ENCODE measurements at places on chromosomes 1 and 21.
A peak's percentile ranks its signal among the peaks of the same experiment; 100 is the strongest.

- DNase-seq, result peak; percentile 40
These were observed 6.8 kb downstream of the JMJD4 start for GRCh38 chr1:227728059-227728891.

DNA sequence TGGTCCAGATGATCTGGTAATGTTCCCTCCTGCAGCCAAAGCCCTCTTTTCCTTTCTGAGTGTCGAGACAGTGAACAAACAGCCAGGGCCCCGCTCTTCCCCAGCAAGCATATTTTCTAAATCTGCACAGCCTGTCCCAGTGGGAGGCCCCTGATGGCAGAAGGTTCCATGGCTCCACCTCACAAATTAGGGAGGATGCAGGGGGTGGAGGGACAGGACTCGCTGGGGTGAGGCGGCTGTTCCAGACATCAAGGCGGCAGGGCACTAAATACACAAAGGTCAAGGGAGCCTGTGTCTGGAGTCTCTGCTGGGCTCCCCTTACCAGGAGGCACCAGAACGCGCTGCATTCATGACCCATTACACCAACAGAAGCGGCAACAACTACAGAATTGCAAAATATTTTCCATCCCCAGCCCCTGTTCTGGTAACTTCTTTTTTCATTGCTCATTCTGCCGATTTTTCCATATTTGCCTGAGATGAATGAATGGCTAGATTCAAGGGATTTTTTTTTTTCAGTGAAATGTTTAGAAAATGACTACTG, 27.0 kb upstream of the PRELP start:
- DNase-seq, result no peak

- no peak for DNase-seq
These were observed 111.1 kb downstream of the CLEC20A start for GRCh38 chr1:178385662-178386061.

DNA sequence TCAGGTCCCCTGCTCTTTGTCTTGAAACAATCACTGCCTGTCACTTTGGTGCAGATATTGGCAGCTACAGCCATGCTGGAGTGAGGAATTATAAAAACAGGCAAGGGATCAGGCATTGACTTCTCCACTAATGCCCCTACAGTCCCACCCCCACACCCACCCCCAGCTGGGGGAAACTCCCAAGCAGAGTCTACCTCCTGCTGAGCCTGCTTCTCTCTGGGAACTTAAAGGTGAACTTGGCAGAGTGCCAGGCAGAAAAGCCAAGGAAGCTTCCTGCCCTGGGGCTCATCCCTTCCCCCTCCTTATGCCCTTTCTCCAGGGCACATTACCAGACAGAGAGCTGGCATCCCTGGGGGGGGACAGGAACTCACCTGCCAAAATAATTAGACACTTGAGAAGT, 6.7 kb downstream of the NCMAP start:
- no peak for DNase-seq

GRCh38 chr1:48749068-48749467, 27.6 kb downstream of the BEND5 start:
- no peak for DNase-seq

- DNase-seq, result no peak
These were observed 117.7 kb downstream of the ERG start for GRCh38 chr21:38380481-38381137.

- DNase-seq, result no peak
These were observed 9.9 kb upstream of the C1orf141 start for GRCh38 chr1:67144696-67145095.

- DNase-seq, result no peak
These were observed 21.6 kb downstream of the ITGB2 start for GRCh38 chr21:44898851-44899767.

- peak; percentile 24 for DNase-seq
These were observed 683 bp downstream of the LRRC8D start for GRCh38 chr1:89821322-89822108.

DNA sequence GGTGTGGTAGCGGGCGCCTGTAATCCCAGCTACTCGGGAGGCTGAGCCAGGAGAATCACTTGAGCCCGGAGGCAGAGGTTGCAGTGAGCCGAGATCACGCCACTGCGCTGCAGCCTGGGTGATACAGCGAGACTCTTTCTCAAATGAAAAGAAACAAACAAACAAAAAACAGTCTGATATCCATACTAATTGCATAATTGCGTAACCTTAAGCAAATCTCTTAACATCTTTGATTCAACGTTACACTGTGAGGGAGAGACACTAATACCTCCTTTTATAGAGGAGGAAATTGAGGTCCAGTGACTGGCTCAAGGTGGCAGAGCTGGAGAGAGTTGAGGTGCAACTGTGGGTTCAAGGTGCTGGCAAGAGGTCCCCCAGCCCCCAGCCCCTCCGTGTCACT, 12.6 kb upstream of the COX20 start:
- DNase-seq, result no peak

GRCh38 chr21:26846036-26846931, 1.1 kb upstream of the ADAMTS1 start:
- DNase-seq, result no peak

- DNase-seq, result no peak
These were observed 66.8 kb downstream of the DNAH14 start for GRCh38 chr1:224996266-224996665.

- DNase-seq, result no peak
These were observed 15.3 kb downstream of the RAB4A start for GRCh38 chr1:229286099-229286766.

GRCh38 chr1:10678852-10679251, 117.6 kb downstream of the CASZ1 start:
- DNase-seq, result no peak

- DNase-seq, result no peak
These were observed 6.0 kb downstream of the KLHDC8A start for GRCh38 chr1:205350691-205351141.

DNA sequence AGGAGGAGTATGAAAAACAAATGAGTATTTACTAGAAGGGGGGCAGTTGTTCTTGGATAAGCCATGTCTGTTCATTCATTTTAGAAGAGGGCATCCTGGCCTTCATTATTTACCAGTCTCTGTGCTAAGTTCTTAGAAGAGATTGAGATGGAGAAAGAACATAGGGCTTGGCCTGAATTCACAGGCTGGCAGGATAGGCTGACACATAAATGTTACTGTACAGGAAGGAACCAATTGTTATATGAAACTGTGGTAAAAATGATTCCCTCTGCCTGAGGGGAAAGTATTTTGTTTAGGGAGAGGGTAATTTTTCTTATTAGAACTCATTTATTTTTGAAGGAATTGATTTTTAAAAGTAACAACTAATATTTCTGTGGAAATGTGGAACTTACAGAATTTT, 99.5 kb downstream of the MAN1A2 start:
- DNase-seq, result no peak

- DNase-seq, result no peak
These were observed 71.0 kb downstream of the RD3 start for GRCh38 chr1:211420845-211421454.

DNA sequence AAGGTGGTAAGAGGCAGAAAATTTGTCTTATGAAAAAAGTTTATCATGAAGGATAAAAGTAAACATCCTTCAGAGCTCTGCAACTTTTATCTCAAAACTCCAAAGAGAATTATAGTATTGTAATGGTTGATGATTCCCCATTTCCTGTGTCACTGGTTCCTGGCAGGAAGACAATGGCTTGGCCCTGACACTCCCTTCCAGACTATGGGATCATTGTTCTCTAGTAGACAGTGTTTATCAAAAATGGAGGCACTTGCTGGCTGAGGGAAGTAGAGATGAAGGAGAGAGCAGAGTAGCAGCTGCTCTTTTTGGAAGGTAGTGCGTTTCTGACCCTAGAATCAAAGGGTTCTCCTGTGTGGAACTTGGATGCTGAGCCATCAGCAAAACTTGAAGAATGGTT, 145.9 kb upstream of the ATP1B1 start:
- DNase-seq, result no peak

- DNase-seq, result peak; percentile 88
These were observed 42.4 kb upstream of the PSEN2 start for GRCh38 chr1:226827968-226828513.

DNA sequence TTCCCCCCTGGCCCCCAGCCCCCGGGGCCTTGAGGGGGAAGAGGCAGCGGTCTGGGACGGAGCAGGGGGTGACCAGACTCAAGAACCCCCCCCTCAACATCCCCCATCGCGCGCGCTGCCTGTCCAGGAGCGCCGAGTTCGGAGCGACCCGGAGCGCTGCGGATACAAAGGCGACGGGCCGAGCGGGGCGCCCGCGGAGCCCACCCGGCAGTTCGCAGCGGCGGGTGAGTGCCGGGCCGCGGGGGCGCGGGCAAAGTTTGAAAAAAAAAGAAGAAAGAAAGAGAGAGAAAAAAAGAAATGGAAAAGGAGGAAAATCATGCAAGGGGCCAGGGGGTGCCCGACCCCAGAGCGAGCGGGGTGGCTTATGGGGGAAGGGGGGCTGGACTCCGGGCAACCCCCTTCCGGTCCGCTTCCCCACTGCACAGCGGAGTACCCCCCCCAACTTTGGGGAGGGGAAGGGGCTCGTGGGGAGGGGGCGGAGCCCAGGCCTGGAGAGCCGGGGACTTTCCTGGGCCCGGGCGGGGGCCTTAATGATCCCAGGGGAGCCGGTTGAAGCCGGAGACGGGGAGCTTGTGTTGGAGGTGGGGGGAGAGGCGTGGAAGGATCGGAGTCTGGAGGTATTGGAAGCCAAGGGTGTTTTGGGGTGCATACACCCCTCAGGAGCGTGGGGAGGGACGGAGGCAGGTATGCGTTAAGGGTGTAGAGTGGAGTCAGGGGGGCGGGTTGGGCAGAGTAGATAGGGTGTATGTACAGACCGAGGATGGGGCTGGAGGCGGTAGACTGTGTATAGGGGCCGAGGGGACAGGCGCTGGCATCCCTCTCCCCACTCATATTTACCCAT, 502 bp downstream of the VANGL2 start:
- DNase-seq, result no peak

All from activated CD8-positive, alpha-beta memory T cell treated with anti-CD3 and anti-CD28 coated beads for 4 hours (primary cell).